ENCODE measurements at places on chromosomes 4 and X. TPM values are rescaled to one million over a fixed set of nuclear protein-coding genes. Genes with fewer than 3 reads are reported as not detected.

The SERTM2 gene
- not detected for total RNA-seq

The ZNF674 gene
- total RNA-seq = 4.0 TPM

The DCAF8L2 gene
- 0.07 TPM for total RNA-seq

The ZCCHC4 gene
- total RNA-seq = 17.5 TPM

The SFRP2 gene
- total RNA-seq = not detected

All from thoracic aorta endothelial cell (primary cell).